Activated T-helper 1 cell treated with anti-CD3 and anti-CD28 coated beads, Interleukin-12 subunit alpha, Interleukin-12 subunit beta, Interleukin-2, Interleukin-4 antibody, amounts not matched to agents 30 ng/mL and 10 ng/mL and 1 ng/mL, durations not matched to agents 14 hours and 24 hours and 36 hours (primary cell): ENCODE measurements at places on chromosomes 3 and 15. TPM values are rescaled to one million over a fixed set of nuclear protein-coding genes. Genes with fewer than 3 reads are reported as not detected.

Gene LYSMD2
- total RNA-seq = 16.0 and 16.5 TPM in 2 replicates

DNA sequence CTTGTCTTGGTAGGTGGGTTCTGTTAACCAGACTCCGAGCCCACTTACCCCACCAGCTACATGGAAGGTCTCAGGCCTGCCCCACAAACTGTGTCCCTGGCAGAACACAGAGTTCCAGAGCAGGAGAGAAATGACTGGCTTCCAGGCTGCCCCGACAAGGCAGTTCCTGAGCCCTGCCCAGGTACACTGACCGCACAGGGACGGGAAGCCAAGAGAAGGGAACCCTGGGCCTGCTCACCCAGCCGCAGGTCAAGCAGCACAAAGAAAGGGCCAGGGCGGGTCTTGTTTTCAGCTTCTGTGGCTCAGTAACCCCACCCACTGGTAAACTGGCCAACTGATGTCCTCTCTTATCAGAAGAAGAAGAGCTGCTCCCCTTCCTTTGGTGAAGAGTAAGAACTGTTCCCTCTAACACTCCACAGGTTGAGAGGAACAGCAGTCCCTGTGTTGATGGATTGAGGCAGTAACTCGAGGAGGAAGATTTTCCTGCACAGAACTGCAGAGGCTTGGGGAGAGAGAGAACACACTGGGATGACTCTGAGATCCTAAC, 68.4 kb downstream of the CRTC3 start:
- peaks cover 38% of the 10 kb centered on the region for H3K36me3 ChIP-seq
- no peaks in the 10 kb centered on the region for H3K27me3 ChIP-seq
- peak overlapping the region; percentile 99 for H3K27ac ChIP-seq
- peaks cover 86% of the 10 kb centered on the region for H3K4me1 ChIP-seq
- DNase-seq = no peak

- peaks cover 86% of the 10 kb centered on the region for H3K4me1 ChIP-seq
- H3K36me3 ChIP-seq = peaks cover 17% of the 10 kb centered on the region
- DNase-seq = no peak
- peak overlapping the region; percentile 2 for H3K4me3 ChIP-seq
- H3K27me3 ChIP-seq = no peaks in the 10 kb centered on the region
These were observed 98.2 kb downstream of the FNDC3B start for GRCh38 chr3:172137287-172138192.

DNA sequence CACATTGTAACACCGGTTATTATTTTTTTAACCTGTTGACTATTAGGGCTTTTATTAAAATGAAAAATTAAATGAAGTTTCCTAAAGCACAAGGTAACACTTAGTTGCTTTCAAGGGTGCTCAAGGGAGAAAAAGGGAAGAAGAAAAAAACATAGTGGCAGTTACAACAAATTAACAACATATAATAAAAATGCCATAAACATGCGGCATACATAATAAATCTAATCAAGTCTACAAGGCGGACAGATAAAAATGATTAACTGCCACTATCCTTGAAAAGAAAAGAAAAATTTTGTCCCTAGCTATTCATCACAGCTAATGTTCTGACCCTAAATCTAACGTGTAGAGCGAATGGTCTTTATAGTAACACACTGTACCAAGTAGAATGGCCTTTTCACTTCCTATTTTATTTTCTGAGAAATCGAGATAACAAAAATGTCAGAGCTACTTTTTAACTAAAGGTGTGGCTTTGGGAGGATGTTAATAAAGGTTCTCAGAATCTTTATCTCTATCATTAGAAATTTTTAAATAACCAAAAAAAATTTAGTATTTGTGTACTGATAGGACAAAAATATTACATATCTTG, 194.9 kb downstream of the FOXP1 start:
- H3K27me3 ChIP-seq = peaks cover 22% of the 10 kb centered on the region
- H3K27ac ChIP-seq = no peak overlapping the region
- no peak overlapping the region for H3K4me3 ChIP-seq
- H3K36me3 ChIP-seq = no peaks in the 10 kb centered on the region

Gene SCN5A
- total RNA-seq = not detected in 2 replicates

DNA sequence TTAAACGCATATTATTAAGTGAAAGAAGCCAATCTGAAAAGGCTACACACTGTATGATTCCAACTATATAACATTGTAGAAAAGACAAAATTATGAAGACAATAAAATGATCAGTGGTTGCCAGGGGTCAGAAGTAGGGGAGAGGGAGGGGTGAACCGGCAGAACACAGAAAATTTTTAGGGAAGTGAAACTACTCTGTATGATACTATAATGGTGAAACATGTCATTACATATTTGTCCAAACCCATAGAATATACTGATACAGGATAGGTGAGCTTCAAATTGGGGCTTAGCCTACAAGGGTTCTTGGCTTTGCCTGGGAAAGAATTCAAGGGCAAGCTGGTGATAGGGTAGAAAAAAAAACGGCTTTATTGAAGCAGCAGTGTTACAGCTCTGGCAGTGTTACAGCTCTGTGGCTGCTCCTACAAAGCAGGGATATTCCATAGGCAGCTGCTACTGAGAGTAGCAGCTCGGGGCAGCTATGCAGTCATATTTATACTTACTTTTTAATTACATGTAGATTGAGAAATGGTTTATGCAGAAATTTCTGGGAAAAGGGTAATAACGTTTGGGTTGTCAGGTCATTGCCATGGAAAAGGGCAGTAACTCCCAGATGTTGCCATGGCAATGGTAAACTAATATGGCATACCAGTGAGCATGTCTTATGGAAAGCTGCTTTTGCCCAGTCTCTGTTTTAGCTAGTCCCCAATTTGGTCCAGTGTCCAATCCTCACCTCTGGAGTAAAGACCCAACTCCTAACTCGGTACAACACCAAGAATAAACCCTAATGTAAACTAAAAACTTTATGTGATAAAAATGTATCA, 125.1 kb upstream of the SLC25A36 start:
- no peaks in the 10 kb centered on the region for H3K4me1 ChIP-seq
- peaks cover 10% of the 10 kb centered on the region for H3K27me3 ChIP-seq
- no peaks in the 10 kb centered on the region for H3K36me3 ChIP-seq
- H3K4me3 ChIP-seq = no peak overlapping the region

DNA sequence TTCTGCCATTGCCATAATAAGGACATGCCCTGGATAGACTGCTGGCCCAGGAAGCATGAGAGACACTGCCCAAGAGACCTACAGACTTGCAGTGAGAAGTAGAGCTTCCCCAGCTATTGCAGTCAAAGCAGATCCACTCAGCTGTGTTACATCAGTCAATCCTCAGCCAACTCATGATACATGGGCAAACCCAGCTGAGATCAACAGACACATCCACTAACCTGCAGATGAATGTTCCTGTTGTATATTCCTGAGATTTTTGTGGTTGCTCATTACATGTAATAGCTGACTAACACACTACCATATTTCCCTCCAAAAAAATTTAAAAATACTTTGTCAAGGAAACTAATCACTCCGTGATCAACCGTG, 68.6 kb downstream of the DCLK3 start:
- DNase-seq = no peak
- no peak overlapping the region for H3K4me3 ChIP-seq
- H3K36me3 ChIP-seq = no peaks in the 10 kb centered on the region
- peaks cover 9% of the 10 kb centered on the region for H3K27me3 ChIP-seq
- H3K27ac ChIP-seq = no peak overlapping the region

DNA sequence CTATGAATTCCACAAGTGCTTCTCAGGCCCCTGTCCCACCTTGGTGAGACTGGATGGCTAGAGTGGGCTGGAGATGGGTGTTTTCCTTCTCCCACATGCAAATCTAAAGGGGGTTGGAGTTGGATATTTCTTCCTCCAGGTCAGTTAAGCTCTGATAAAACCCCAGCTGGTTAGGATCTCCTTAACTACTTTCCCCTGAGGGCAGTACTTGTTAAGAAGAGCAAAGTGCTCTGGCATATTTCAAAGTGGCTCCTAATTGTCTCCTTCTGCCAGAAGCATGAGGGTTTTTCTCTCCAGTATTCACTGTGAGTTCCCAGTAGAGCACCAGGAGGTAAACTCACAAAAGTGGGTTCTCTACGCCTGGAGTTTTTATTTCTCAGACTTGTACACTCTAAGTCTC, 31.4 kb downstream of the COL6A6 start:
- H3K27me3 ChIP-seq = no peaks in the 10 kb centered on the region
- DNase-seq = no peak
- H3K4me1 ChIP-seq = no peaks in the 10 kb centered on the region
- H3K36me3 ChIP-seq = no peaks in the 10 kb centered on the region

Gene GATA2
- 0.18 and 0.22 TPM in 2 replicates for total RNA-seq

Gene SKOR1
- 0.21 TPM in 1 of 2 replicates, not detected in the other for total RNA-seq

Gene GNAT1
- not detected in 2 replicates for total RNA-seq

GRCh38 chr15:73910522-73911303, 15.5 kb upstream of the LOXL1 start:
- peaks cover 25% of the 10 kb centered on the region for H3K4me1 ChIP-seq
- no peak overlapping the region for H3K4me3 ChIP-seq
- no peaks in the 10 kb centered on the region for H3K27me3 ChIP-seq
- DNase-seq = no peak
- H3K36me3 ChIP-seq = peaks cover 3% of the 10 kb centered on the region

Gene VIPR1
- total RNA-seq = 0.69 and 0.88 TPM in 2 replicates

- peaks cover 2% of the 10 kb centered on the region for H3K27me3 ChIP-seq
- H3K4me1 ChIP-seq = no peaks in the 10 kb centered on the region
- H3K4me3 ChIP-seq = no peak overlapping the region
- H3K36me3 ChIP-seq = no peaks in the 10 kb centered on the region
- DNase-seq = no peak
These were observed 68.0 kb downstream of the PDZRN3 start for GRCh38 chr3:73556520-73557372.

Gene FSD2
- not detected in 2 replicates for total RNA-seq

Gene LAMB2
- not detected in 2 replicates for total RNA-seq

GRCh38 chr3:28349469-28350000, 911 bp upstream of the AZI2 start:
- H3K4me3 ChIP-seq = peak overlapping the region; percentile 98
- DNase-seq = no peak
- H3K36me3 ChIP-seq = peaks cover 23% of the 10 kb centered on the region
- H3K27me3 ChIP-seq = no peaks in the 10 kb centered on the region

DNA sequence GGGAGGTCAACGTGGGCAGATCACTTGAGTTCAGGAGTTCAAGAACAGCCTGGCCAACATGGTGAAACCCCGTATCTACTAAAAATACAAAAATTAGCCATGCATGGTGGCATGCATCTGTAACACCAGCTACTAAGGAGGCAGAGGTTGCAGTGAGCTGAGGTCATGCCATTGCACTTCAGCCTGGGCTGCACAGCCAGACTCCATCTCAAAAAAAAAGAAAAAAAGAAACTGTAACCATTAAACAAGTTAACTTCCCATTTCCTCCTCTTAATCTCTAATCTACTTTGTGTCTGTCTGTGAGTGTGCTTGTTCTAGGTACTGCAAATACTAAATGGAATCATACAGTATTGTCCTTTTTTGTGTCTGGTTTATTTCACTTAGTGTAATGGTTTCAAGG, 2.7 kb downstream of the RBM6 start:
- DNase-seq = no peak
- no peak overlapping the region for H3K27ac ChIP-seq
- H3K4me1 ChIP-seq = peaks cover 22% of the 10 kb centered on the region
- peak overlapping the region; percentile 28 for H3K4me3 ChIP-seq

Gene TGM4
- total RNA-seq = not detected in 2 replicates

Gene SPG21
- 70.2 and 73.3 TPM in 2 replicates for total RNA-seq

GRCh38 chr3:49871531-49872153, 1.9 kb upstream of the CAMKV start:
- H3K36me3 ChIP-seq = no peaks in the 10 kb centered on the region
- no peak overlapping the region for H3K27ac ChIP-seq
- no peaks in the 10 kb centered on the region for H3K4me1 ChIP-seq
- peaks cover 32% of the 10 kb centered on the region for H3K27me3 ChIP-seq
- H3K4me3 ChIP-seq = no peak overlapping the region
- DNase-seq = no peak
